Activated B cell treated with CpG ODN at 0.5 μM for 24 hours (primary cell): ENCODE measurements at places on chromosomes 7 and 10.

DNA sequence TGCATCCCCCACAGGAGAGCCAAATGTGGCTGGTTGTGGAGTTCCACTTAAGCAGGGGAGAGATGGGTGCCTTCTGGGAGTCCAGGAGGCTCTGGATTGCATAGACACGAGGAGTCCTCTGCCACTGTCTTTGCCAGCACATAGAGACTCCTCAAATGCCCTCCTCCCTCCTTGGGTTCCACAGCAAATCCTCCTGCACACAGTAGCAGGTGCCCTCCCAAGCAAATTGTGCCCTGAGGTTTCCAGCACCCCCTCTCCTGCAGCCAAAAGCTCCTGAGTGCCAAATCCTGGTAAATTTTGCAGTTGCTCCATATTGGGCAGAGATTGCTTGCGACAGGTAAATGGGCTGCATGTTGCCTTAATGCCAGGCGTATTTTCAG, 5.8 kb downstream of the EVX1 start:
- DNase-seq = no peak

DNA sequence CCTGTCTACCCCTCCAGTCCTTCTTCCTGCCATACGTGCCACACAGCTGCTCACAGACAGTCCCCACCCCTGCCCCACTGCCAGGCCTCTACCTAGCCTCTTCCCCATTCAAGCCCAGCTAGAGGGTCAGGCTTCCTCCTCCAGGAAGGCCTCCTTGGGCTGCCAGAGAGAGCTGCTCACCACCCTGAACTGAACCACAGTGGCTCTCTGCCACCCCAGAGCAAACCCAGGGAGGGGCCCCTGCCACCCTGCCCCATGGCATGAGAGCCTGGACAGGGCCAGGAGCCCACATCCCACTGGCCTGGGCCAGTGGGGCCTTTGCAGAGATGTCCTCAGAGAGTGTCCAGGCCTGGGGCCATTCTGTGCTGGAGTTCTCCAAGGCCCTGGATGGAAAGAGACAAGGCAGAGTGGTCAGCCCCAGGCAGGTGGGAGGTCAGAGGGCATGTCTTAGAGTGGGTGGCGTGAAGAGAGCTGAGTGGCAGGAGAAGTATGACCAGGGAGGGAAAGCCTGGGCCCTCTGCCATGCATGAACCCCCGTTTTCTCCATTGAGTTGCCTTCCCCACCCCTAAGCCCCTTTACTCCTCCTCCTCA, 40.4 kb downstream of the TMEM270 start:
- no peak for DNase-seq

DNA sequence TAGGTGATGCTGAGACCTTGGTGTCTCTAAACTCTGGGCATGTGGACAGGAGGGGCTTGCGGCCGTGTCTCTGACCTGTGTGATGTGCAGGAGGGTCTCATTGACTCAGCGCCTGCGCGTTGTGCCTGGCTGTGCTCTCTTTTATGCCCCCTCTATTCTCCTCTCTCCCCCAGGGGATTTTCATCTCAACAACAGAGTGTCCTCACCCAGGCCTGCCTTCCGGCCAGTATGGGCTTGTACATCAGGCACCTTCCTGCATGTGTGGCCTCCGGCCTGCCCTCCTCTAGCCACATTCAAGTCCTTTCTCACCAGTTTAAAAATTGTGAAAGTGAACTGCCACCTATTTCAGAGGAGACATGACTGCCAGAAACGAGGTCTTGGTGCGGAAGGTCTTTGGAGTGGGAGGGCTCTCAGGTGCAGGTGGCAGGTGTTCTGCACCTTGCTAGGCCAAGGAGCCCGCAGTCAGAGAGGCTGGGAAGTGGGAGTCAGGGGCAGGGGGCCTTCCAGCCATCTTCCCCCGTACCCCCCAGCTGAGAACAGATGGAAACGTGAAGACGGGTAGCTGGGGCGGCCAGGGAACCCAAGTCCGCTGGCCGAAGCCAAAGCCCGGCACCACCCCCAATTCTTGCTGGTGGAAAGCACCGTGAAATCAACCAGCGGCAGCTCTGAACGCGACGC, 531 bp upstream of the INTS15 start:
- DNase-seq = no peak

- DNase-seq = no peak
Observed at GRCh38 chr7:28921822-28922221, 36.3 kb downstream of the TRIL start.

- peak; percentile 20 for DNase-seq
Observed at GRCh38 chr7:28955718-28956607, 2.2 kb downstream of the TRIL start.

DNA sequence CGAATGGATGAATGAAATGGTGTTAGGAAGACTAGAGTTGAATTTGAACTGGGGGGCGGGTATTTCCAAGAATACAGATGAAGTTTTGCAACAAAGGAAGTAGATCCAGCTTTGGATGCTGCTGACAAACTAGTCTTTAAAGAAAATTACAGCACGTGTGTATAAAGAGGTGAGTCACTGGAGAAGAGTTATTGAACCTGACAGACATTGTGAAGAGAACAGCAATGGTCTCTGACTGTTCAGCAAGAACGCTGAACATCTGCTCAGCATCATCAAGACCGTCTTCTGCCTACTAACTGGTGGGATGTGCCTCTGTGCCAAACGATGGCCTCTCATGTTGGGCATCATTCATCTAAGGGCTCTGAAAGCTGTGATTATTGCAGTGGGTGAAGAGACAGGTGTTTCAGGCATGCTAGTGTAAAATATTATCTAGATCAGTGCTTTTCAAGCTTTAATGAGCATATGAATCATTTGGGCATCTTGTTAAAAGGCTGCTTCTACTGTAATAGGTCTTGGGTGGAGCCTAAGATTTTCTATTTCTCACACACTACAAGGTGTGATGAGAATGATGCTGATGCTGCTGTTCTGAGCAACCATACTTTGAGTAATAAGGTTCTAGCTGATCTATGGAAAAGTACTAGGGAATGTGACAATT, 291.3 kb downstream of the PTEN start:
- DNase-seq = no peak

DNA sequence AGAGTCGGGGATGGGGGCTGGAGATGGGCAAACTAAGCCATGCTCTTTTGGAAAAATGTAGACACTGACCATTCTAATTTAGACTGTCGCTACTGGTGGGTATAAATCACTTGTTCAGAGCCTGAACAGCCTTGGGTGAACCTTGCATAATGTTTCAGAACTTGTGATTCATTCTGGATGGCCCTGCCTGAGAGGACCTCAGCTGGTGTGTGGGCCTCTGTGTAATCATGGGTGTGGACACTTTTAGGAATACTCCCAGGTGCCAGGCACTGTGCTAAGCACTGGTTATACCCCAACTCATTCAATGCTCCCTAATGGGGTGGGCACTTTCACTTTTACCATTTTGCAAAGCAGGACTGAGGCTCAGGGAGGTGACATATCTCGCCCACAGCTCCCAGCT, 26.8 kb upstream of the TM9SF3 start:
- DNase-seq = no peak

DNA sequence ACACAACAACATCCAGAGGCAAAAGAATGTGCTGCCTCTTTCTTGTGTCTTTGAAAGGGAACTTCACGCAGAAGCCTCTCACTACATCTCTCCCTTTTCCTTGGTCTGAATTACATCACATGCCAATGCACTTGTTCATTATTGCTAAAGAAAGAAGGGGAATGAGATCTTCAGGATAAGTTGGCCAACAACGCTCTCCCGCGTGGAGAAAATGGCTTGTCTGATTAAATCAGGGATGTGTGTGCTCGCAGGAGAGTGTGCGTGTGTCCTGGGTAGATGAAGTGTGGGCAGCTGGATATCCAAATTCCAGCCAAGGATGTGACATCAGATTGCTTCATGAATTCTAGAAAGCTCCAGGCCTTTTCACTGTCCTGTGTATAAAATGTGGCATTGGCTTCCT, 541.6 kb upstream of the FZD8 start:
- DNase-seq = no peak

DNA sequence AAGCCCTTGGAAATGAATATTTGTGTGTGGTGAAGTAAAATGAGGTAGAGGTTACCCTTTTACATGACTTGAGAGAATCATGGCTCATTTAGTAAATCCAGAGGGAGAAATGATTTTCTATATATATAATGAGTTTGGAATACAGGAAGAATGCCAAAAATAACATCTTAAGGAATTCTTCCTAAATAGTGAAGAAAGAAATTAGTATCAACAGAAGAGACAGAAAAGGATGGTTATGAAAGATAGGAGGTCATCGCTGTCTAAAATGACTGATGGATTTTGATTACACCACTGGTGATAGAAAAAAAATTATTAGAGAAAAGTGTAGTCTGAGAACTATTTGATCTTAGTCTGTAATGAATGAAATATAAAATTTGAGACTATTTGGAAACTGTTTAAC, 283.0 kb downstream of the ADK start:
- no peak for DNase-seq

- DNase-seq = no peak
Observed at GRCh38 chr10:70405037-70405824, 1.3 kb downstream of the EIF4EBP2 start.

DNA sequence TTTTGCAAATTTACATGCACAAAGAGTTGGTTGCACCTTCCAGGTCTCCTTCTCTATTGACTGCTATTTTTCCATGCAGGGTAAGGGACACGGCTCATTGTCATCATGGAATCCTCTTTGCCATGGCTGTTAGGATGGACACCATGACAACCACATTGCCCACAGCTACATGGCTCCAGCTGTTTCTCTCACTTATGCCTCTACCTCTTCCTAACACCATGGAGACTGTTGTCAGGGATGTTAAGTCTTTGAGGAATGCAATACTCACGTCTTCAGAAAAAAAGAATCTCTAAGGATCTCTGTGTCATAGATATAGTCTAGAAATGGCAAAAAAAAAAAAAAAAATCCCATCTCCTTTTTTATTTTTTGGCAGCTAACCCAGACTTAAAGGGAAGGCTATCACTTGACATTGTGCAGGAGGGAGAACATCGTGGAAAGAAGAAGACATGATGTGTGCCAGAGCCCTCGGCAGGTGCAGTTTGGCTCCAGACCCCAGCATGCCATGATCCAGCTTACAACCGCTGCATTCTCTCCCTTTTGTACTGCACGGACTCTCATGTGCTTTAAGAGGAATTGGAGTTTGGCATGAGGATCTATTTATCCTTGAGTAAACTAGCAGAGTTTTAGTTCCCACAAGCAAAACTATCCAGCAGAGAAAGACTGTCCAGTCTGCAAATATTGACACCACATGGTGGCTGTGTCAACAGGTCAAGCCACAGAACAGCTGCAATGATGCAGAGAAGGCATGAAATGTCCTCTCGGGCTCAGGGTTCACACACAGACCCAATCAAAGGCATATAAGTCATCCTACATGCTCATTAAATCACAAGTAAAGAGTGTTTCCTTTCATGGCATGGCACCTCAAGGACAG, 70.8 kb downstream of the FRMD4A start:
- DNase-seq = no peak

DNA sequence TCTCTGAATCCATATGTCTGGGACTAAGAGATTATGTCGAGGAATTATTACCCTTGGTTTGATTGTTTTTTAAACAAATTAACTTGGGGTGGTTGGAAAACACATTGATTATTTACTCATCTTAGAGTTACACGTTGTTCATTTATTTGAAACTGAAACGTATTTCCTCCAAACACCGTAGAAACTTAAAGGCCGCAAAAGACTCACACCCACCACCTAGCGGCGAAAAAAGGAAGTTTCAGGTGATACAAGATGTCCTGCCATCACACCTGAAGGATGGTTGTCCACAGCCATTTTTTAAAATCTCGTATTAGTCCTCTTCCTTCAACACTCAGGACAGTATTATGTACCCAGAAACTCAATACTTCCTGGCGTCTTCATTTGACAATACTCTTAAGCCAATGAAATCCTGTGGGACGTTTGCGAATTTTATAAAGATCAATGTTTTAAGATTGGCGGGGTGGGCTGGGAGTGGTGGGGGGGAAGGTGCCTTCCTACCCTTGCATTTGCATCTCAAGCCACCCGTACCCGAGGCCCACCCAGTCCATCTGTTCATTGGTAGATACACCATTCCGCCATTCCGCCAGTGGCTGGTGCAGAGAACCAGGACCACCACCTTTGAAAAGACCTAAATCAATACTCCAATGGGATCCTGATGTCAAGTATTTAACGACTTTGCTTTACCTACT, 1.4 kb upstream of the LCOR start:
- DNase-seq = peak; percentile 50

DNA sequence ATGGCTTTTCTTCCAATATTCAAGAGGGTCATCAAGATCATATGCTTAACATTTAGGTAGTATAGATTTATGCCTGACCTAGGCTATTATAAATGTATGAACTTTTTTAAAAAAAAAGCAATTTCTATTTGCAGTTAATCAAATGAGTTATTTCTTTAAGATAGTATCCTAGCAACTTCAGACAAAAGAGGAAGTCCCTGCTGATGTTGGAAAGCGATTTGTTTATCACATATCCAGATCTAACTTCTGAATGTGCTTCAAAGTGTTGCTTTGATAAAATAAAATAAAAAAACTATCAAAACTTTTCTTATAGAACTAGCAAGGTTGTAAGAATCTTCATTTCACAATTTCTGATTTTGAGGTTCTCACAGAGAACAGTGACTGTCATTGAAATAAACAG, 401.9 kb upstream of the PHF14 start:
- DNase-seq = no peak

DNA sequence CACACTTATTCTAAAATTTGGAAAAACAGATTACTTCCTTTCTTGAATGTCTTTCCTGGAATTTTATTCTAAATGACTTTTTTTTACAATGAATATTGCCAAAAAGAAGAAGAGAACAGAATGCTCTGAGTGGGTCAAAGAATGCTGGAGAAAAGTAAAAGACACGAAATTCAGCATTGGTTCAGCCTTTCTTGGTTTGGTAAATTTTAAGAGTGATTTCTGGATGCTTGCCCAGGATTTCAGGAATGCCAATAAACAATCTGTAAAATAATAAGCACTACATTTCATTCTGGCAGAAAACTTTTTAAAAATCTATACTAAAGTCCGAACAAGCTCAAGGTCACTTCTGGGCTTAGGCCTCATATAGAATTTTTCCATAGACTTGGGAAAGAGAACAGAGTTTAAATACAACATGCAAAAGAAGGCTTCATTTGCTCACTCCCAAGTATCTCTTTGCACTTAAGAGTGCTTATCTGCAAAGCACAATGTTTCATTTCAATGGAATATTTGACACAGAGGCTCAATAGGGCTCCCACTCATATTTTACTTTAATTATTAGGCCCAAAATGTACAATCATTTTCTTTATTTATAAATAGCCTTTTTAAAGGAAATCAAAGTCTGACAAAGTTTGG, 359.5 kb upstream of the ANKRD30A start:
- no peak for DNase-seq

GRCh38 chr7:99083733-99084132, 60.2 kb downstream of the SMURF1 start:
- no peak for DNase-seq

DNA sequence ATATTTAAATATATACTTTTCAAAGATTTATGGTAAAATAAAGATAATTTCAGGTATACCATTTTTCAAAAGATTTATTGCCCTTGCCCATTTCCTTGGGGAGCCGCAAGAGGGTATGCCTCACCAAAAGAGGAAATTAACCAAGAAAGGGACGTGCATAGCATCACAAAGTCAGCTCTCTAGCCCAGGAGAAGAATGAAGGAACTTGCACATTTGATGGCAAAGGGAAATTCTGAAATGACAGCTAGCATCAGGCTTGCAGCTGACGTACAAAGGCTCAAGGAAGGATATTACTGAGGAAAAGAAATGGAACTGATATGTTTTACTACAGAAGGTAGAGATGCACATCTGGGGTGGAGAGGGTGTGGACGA, 93.6 kb upstream of the RSU1 start:
- no peak for DNase-seq
